Cardiac septum (tissue), 1 donor: ENCODE measurements at places on chromosomes 11 and 22. TPM values are rescaled to one million over a fixed set of nuclear protein-coding genes. Genes with fewer than 3 reads are reported as not detected.

The CARD10 gene
- 6.0 TPM for total RNA-seq

GRCh38 chr11:34647131-34647530 is 26.2 kb downstream of the EHF start:
- DNase-seq, result no peak

GRCh38 chr22:46740910-46741780 is 3.1 kb upstream of the CERK start:
- no peak for DNase-seq

DNA sequence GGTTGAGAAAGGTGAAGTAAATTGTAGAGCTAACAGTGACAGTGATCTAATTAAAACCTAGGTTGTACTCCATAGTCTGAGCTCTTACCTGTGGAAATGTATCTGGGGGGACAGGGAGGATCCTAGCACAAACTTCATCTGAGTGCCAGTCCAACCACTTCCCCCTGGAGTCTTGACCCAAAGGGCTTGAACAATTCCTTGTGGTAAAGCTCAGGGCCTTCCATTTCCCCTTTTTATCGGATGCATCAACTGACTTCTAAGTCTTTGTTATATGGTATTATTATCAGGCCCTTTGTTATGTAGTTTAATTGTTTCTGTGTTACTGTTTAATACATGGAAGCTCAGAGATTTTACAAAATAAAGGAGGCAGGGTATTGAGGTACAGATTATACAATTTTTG is 140.2 kb upstream of the SESN3 start:
- no peak for DNase-seq

DNA sequence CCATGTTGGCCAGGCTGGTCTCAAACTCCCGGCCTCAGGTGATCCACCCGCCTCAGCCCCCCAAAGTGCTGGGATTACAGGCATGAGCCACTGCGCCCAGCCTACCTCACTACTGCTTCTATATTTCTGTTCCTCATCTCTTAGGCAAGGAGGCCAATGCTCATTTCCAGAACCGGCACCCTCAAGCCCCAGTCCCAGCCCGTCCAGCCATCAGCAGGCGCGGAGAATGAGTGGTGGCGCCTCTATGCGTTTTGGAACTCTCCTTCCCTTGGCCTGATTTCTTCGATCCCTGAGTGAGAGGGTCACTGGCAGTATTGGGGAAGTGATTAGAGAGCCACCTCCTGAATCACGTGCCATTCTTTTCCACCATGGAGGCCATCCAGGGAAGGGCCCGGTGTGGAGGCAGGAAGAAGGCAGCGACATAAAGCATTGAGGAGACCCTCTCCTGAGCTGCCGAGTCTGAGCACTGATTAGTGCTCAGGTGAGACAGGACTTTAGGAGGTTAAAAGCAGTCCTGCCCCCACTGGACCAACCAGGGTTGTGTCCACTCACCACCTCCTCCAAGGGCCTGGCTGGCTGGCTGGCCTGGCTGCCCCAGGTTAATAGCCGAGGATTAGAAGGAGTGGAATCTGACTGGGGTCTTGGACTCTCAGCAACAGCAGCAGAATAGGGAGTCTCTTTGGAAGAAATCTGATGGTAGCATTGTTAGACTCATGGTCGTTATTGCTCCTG is 8.7 kb downstream of the GRIK4 start:
- peak; percentile 46 for DNase-seq

DNA sequence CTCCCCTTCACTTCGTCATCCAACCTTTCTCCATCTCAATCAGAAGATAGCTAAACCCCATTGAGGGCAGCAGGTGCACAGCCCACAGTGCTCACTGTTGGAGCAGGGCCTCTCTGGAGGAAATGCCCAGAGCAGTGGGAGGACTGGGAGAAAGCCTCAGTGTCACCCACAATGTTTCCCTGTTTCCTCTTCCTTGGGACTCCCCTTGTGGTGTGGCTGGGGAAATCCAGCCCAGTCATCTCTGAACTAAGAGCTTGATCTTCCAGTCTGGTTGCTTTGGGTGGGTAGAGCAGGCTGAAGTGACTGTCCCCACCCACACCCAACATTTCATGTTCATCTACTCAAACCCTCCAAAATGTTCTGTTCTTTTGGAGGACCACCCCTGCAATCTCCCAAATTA is 29.8 kb upstream of the EED start:
- no peak for DNase-seq
